Liver (tissue), 10 donors: ENCODE measurements at places on chromosomes 5 and 9.
A peak's percentile ranks its signal among the peaks of the same experiment; 100 is the strongest.

DNA sequence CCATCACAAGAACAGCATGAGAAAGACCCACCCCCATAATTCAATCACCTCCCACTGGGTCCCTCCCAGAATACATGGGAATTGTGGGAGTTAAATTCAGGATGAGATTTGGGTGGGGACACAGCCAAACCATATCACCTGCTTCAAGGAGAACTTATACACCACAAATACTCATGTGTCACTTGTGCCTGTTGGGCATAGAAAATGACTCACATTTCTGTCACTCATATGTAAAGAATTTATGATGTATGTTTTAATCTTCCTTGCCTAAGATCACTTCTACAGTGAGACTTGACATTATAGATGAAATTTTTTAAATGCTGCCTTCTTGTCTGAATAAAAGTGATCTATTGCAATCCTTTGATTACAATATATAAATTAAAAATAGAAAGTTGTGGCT, 23.0 kb upstream of the PRDM6 start:
- DNase-seq = no peak

DNA sequence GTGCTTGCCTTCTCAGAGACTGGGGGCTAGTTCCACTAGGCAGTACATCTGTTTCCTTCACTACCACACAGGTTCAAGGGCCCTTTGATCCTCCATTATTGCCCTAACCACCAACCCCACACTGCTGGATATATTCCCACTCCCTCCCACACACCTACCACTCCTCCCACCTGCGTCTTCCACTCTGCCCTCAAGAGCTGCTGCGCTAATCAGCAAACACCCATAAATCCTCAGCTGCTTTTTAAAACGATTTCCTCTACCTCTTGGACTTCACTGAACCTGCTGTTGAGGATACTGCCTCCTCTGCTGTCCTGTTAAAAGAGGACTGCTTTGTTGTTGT, 120.9 kb downstream of the MAPKAP1 start:
- no peak for DNase-seq

DNA sequence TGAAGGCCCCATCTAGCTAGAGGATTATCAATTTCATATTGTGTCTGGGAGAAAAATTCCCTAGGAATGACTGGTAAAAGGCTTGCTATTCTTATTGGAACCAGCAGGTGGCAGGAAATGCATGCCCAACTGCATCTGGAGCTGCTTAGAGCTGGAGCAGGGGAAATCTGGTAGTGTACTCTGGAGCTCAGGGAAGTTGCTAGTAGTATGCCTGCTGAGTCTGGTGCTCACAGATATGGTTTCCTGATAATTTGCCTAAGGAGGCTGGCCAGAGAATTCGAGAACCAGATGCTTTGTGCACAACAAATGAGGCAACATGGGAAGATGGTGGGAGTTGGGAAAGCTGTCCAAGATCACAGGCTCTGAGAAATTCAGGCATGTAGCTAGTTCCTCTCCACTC, 53.7 kb downstream of the G3BP1 start:
- DNase-seq = peak; percentile 41

DNA sequence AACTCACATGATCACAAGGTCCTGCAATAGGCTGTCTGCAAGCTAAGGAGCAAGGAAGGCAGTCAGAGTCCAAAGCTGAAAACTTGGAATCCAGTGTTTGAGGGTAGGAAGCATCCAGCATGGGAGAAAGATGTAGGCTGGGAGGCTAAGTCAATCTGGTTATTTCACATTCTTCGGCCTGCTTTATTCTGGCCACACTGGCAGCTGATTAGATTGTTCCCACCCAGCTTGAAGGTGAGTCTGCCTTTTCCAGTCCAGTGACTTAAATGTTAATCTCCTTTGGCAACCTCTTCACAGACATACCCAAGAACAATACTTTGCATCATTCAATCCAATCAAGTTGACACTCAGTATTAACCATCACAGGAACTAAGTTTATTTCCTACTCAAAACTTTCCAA, 453.4 kb downstream of the TLE4 start:
- no peak for DNase-seq

DNA sequence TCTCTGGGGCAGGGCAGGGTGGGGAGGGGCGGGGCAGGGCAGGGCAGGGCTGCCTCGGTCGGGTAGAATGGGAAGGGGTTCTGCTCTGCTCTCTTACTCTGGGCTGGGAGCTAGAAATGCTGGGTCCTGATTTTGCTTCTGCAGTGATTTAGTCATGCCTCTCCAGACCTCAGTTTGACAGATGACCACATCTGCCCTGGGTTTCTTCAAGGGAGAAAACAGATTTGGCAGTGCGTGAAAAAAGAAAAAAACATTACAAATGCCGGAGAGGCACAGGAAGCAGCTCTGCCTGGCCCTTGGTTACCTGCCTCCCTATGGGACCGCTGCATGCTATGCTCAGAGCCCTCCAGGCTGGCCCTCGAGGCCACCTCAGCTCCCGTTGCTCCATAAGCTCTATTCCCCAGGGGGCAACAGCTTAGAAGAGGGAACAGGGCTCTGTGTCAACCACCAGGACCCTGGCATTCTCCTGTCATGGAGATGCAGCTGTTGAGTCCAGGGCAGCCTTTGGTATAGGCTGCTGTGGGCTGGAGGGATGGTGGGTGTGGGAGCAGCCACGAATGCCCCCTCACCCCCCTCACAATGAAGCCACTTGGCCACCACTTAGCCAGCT, 53.2 kb upstream of the UBTD2 start:
- DNase-seq = no peak

GRCh38 chr9:91562416-91562815, 138.8 kb upstream of the NFIL3 start:
- DNase-seq = no peak

- DNase-seq = no peak
Measured at GRCh38 chr5:175894271-175894670, 22.9 kb downstream of the CPLX2 start.

GRCh38 chr5:159489779-159490178, 159.5 kb upstream of the IL12B start:
- DNase-seq = no peak

DNA sequence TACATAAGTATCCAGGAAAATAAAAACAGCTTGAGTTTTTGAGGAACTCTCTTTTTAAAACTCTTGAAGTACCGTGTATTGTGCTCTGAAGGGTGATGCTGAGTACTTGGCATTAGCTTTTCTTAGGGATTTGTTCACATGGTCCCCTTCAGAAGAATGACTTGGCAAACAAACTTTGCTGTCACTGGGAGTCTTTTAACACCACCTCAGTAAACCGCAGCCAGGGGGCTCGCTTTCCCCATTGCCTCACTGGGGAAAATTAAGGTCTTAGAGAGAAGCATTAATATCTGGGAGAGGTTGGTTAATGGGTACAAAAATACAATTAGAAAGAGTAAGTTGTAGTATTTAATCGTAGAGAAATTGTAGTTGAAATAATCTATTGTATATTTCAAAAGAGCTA, 105.9 kb upstream of the DAP start:
- DNase-seq = no peak

GRCh38 chr9:131583836-131584555, 38.7 kb downstream of the PRRT1B start:
- peak; percentile 31 for DNase-seq

GRCh38 chr9:96344458-96345180, 38.9 kb downstream of the SLC35D2 start:
- no peak for DNase-seq

- no peak for DNase-seq
Measured at GRCh38 chr9:96495341-96495740, 45.4 kb downstream of the HABP4 start.

DNA sequence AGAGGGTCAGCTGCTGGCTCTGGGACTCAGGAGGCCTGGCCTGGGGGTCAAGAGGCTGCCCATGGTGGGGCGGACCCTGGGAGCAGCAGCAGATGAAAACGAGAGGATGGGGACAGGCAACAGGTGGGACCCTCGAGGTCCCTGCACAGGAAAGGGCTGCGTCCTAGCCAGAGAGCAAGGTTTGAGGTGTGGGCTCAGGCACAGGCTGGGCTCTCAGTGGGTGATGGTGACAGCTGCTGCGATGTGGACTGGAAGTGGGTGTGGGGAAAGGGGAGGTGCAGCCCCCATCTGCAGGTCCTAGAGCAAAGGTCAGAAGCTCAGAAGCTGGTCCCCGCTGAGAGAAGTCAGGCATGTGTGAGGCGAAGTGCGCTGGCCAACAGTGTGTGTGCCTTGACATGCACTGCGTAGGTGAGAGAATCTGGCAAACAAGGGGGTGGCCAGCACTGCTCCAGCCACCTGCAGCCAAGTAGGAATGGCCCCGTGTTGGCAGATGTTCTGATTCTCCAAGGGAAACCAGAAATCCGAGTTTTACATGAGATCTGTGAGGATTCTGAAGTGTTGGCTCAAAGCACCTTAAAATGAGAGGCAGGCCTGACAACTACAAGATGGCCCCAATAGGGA, 85.7 kb downstream of the COL23A1 start:
- DNase-seq = no peak

- DNase-seq = no peak
Measured at GRCh38 chr9:134390947-134391318, 64.7 kb downstream of the RXRA start.

- no peak for DNase-seq
Measured at GRCh38 chr9:72586388-72587130, 65.2 kb downstream of the TMC1 start.
